Left cardiac atrium (tissue), 4 donors: ENCODE measurements at places on chromosomes 16 and 17. TPM values are rescaled to one million over a fixed set of nuclear protein-coding genes. Genes with fewer than 3 reads are reported as not detected.

Gene MARCHF10
- total RNA-seq = not detected

Gene SPATA32
- not detected for total RNA-seq

Gene PRMT7
- total RNA-seq = 24.3 TPM

Gene FNDC8
- total RNA-seq = not detected

Gene KLHL10
- 0.32 TPM for total RNA-seq

Gene NUDT7
- total RNA-seq = 19.3 TPM

Gene GEMIN4
- total RNA-seq = 11.8 TPM

Gene AXIN2
- 28.5 TPM for total RNA-seq

Gene PSMC3IP
- total RNA-seq = 2.2 TPM

DNA sequence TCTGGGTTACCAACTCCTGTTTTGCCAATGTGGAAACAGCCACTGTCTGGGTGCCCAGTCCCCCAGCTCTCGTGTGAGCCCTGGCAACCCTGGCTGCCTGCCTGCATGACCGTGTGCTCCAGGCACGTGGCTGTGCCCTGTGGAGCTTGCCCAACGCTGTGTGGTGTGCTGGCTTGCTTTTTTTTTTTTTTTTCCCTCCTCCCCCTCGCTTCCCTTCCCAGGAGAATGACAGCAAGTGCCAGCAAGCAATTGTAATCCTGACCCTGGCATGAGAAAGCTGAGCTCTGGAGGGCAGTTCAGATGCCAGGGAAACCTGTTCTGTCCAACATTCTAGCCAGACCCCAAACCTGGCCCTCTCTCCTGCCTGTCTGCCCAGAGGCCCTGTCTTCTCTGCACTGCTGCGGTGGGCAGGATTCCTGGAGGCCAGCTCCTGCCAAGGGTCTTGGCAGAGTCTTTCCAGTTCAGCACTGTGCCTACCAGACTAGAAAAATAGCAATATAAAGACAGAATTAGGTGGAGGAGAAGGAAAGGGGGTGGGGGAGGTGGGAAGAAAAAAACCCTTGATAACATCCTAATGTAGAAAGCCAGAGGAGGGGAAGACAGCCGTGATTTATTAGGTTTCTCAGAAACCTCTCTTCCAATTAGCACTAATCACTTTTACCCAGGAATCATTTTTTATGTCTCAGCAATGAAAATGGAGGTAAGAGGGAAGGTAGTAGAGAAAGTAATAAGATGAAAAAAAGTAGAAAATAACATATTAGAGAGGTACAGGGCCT is 9.0 kb downstream of the HLF start:
- DNase-seq = peak; percentile 72

DNA sequence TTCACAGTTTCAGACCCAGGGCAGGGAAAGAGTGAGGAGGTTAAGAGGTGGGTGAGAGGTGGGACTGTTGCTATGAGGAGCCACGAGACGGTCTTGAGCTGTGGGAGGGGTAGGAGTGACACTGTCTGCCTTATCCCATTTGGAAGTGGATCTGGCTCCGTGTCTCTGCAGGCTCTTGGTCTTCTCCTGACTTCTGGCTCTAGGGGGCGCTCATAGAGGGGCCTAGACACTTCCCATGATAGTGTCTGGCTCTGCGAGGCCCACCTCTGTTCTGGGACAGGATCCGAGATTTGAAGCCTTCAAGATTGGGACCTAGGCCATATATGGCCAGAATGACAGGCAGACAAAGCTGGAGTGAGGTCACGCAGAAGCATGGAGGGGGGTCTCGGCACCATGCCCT is 204.5 kb downstream of the GSG1L start:
- DNase-seq = no peak

GRCh38 chr16:66459878-66460277 is 32.8 kb downstream of the BEAN1 start:
- no peak for DNase-seq

GRCh38 chr17:46809110-46809571 is 9.4 kb downstream of the WNT3 start:
- DNase-seq = no peak

GRCh38 chr17:12691173-12691572 is 25.5 kb downstream of the MYOCD start:
- no peak for DNase-seq

GRCh38 chr17:9220398-9221146 is 199.3 kb downstream of the NTN1 start:
- DNase-seq = no peak

DNA sequence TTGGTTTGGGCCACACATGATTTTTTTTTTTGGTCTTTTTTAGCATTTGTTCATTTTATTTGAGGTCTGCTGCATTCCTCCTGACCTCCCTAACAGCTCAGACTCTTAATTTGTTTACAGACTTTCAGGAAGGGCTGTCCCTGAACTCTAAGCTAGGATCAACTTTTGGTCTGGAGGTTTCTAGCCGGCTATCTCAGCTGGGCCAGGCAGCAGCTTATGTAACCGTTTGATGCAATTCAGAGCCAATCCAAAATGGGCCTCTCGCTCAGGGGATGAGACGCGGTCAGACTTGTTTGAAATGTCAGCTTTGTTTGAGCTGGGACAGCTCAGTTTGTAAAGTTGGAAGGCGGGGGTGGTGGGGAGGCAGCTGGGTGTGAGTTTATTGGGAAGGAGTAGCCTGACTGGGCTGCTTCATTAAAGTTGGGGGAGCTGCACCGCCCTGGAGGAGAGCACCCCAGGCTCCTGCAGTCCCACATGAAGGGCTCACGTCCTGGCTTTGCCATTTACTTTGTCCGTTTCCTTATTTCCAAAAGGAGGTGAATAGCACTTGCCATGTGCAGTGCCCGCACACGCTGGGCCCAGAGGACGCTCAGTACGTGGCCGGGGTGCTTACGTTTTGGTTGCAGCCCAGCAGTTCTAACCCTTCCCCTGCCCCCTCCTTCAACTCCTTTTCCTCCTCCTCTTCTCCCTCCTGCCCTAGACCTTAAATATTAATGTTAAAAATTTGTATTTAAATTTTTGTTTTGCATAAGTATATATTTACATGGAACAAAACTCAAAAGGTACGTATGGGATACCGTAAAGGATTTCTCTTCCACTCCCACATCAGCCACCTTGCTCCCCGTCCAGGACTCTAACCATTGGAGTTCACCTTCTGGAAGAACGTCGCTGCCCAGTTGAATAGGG is 121.2 kb downstream of the SNX29 start:
- peak; percentile 33 for DNase-seq

- DNase-seq = no peak
These were observed 134.2 kb downstream of the MGAT5B start for GRCh38 chr17:77002103-77003045.

- no peak for DNase-seq
These were observed 162.5 kb upstream of the SDK2 start for GRCh38 chr17:73806768-73807167.

GRCh38 chr16:73046849-73047214 is 1.1 kb downstream of the ZFHX3 start:
- no peak for DNase-seq

- no peak for DNase-seq
These were observed 9.1 kb downstream of the TNFRSF13B start for GRCh38 chr17:16962804-16963203.

GRCh38 chr16:22789281-22789945 is 24.5 kb upstream of the HS3ST2 start:
- no peak for DNase-seq

- no peak for DNase-seq
These were observed 16.9 kb upstream of the GINS3 start for GRCh38 chr16:58375386-58375785.

DNA sequence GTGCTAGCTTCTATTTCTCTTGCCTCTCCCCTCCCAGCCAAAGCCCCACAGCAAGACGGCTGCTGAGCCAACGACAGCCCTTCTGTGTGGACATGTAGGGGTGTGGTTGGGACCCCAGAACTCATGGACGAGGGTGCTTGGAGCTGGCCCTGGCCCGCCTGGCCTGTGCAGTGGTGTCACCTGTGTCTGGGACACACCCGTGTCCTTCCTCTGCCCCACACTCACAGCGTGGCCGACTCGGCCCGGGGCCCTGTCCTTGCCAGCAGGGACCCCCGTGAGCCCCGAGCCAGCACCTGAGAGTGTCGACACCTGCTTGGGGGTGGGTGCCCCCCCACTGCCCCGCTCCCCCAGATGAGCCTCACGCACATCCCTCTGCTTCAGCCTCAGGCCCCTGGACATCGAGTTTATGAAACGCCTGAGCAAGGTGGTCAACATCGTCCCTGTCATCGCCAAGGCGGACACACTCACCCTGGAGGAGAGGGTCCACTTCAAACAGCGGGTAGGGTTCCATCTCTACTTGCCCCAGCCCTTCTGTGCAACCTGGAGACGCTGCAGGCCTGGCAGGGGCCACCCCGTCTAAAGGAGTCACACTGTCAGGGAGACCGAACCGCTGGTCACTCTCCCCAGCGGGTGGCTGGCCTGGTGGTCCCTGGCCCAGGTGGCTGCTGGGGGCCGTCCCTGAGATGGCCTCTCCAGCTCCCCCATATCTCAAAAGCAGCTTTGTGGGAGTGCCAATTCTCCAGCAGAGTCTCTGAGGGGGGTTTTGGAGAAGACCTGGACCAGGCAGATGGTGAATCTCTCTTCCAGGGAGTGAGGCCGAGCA is 349.8 kb downstream of the SEC14L1 start:
- DNase-seq = peak; percentile 18

- DNase-seq = no peak
These were observed 44.1 kb upstream of the SLC38A10 start for GRCh38 chr17:81339191-81339533.

DNA sequence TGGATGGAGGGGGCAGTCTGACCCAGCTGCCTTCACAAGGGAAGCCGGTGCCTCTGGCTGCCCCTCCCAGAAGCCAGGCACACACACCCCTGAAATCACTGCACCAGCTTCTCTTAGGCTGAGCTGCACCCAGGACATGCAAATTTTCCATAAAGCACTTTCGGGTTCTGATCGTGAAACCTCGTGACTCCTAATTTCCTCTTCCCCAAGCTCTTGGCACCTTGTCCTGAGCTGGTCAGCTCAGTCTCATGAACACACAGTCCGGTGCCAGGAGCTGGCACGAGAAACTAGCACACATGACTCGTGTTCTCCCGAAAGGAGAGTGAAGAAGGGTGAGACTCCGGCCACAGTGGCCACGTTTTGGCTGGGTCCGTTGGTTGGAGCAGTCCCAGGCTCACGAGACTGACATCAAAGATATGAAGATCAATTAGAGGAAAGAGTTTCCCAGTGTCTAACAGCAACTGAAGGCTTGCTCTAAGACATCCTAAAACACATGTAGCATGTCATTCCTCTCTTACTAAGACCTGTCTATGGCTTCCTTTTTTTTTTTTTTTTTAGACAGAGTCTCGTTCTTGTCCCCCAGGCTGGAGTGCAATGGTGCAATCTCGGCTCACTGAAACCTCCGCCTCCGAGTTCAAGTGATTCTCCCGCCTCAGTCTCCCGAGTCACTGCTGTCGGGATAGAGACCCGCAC is 9.2 kb upstream of the ABR start:
- DNase-seq = peak; percentile 88

DNA sequence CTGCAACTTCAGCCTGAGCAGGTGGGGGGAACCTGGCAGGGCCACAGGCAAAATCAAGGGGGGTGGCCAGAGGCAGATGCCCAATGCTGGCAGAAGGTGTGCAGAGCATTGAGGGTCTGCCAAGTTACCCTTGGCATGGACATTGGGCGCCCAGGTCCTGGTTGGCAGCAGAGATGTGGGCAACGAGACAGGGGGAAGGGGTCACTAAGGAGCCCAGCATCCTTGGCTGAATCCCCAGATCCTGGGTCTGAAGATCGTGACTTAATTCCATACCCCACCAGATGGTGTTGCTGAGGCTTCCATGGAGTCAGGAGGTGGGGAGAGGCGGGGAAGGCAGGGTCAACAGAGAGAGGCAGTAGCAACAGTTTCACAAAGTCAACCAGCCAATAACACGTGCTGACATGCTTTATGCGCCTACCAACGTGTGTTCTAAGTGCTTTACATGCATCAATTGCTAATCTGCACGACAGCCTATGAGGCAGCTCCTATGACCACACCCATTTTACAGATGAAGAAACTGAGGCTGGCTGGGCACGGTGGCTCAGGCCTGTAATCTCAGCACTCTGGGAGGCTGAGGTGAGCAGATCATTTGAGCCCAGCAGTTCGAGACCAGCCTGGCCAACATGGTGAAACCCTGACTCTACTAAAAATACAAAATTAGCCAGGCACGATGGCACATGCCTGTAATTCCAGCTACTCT is 83.3 kb downstream of the GSG1L start:
- DNase-seq = no peak

DNA sequence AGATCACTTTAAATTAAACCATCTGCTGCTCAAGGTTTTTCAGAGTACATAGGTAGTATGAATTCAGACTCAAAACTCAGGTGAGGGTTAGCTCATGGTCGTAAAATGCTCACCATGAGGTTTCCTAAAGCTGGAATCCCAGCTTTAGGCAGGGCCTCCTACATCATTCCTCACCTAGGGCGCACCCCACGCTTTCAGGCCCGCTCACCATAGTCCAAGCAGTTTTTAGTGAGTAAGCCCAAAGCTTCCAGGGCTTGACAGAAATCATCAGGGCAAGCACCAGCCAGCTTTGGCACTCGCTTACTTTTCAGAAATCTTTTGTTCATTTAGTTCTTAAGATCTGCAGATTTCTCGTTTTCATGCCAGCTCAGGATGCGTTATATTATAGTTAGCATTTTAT is 89.8 kb downstream of the HIC1 start:
- no peak for DNase-seq

DNA sequence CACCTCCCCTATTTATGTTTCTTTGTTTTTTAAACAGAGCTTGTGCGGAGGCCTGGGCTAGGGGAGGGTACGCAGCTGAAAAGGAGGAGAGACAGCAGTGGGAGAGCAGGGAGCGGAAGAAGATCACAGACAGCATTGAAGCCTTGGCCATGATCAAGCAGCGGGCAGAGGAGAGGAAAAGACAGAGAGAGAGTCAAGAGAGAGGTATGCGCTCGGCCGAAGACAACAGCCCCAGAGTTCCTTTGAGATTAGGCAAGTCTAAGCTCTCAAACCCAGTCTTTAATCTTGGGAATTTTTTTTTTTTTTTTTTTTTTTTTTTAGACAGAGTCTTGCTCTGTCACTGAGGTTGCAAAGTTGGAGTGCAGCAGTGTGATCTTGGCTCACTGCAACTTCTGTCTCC is 20.6 kb downstream of the DNAAF1 start:
- no peak for DNase-seq

DNA sequence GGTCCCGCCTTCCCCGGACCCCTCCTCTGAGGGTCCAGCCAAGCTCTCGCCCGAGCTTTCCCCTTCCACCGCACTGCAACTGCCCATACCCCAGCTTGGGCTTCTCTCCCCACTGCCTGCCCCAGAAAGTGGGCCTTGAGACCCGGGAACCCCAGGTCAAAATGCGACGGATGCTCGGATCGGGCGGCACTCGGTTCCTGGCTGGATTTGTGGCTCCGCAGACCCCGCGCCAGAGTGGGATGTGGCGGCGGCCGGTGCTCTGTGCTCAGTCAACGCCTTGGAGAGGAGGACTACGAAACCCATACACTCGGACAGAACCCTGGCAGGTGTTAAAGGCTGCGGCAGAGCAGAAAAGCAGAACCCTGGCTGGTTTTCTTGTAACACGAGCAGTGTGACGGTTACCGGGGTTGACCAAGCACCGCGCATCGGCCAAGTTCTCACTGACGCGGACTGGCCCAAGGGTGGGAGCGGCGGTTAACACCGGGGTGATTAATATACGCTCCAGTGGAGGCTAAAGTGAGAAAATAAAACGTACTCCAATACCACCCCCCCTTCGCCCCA is 885 bp upstream of the SLFN13 start:
- peak; percentile 45 for DNase-seq
